Left lung (tissue), 14 donors: ENCODE measurements at places on chromosomes 13 and 19.

DNA sequence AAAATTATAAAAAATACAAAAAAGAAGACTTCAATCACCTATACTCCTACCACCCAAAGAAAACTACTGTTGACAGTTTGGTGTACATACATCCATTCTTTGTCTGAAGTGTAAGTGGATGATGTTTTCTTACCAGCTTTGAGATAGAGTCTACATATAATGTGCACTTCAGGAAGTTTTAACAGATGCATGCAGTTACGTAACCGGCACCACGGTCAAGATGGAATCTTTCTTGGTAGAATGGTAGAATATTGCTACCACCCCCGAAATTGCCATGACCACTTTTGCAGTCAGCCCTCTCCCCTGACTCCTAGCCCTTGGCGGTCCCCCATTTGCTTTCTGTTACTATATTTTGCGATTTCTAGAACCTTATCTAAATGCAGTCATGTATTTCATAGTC lies 1.4 kb downstream of the CUL4A start:
- peaks cover 18% of the 10 kb centered on the region for H3K4me1 ChIP-seq
- no peak overlapping the region for H3K27ac ChIP-seq
- H3K27me3 ChIP-seq = no peaks in the 10 kb centered on the region
- no peaks in the 10 kb centered on the region for H3K36me3 ChIP-seq
- no peak overlapping the region for H3K4me3 ChIP-seq

- DNase-seq = no peak
- H3K27me3 ChIP-seq = no peaks in the 10 kb centered on the region
- H3K36me3 ChIP-seq = no peaks in the 10 kb centered on the region
- no peak overlapping the region for H3K27ac ChIP-seq
These were observed 181.4 kb upstream of the TUBA3C start for GRCh38 chr13:19362946-19363510.

- H3K4me3 ChIP-seq = peak overlapping the region; percentile 12
- H3K27ac ChIP-seq = peak overlapping the region; percentile 88
- no peaks in the 10 kb centered on the region for H3K36me3 ChIP-seq
- H3K4me1 ChIP-seq = peaks cover 11% of the 10 kb centered on the region
These were observed 128.3 kb downstream of the LMO7 start for GRCh38 chr13:75764251-75764925.

- H3K27ac ChIP-seq = no peak overlapping the region
- no peaks in the 10 kb centered on the region for H3K36me3 ChIP-seq
- H3K4me3 ChIP-seq = no peak overlapping the region
- no peaks in the 10 kb centered on the region for H3K4me1 ChIP-seq
- peaks cover 32% of the 10 kb centered on the region for H3K27me3 ChIP-seq
These were observed 164.7 kb downstream of the MTUS2 start for GRCh38 chr13:28984825-28985224.

DNA sequence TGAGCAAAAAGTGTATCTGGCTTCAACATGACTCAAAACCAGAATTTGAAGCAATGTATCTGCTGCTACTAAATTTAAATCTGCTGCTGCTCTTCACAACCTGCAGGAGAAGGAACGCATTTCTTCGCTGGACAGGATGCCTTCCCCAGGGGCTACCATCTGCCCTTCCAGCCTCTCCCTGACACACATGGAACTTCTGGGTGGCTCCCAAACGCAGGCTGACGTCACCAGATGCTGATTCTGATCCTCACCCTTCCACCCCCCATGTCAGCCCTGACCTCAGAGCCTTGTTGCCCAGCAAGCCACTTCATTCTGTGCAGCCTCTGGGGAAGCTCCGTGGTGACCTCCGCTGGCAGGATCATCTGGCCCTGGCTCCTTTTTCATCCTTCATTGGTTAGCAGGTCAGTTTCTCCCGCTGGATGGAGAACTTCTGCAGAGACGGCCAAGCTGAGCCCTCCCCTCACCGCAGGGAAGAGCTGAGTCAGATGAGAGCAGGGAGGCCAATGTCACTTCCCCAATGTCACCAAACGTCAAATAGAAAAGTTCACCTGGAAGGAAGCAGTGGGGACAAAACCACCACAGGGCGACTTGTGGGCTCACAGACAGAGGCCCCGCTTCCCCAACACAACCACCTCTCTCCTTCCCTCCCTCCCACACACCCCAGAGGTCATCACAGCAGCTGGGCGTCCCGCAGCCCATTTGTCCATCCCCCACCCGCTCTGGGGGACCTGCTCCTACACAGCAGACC lies 14.0 kb upstream of the RAB20 start:
- no peaks in the 10 kb centered on the region for H3K36me3 ChIP-seq
- H3K27me3 ChIP-seq = peaks cover 50% of the 10 kb centered on the region
- DNase-seq = peak; percentile 55
- H3K4me3 ChIP-seq = no peak overlapping the region
- H3K27ac ChIP-seq = no peak overlapping the region

GRCh38 chr19:3547301-3547731 lies 8.3 kb downstream of the TEKTIP1 start:
- H3K27ac ChIP-seq = no peak overlapping the region
- peaks cover 69% of the 10 kb centered on the region for H3K36me3 ChIP-seq
- H3K4me1 ChIP-seq = peaks cover 24% of the 10 kb centered on the region
- DNase-seq = no peak
- H3K27me3 ChIP-seq = no peaks in the 10 kb centered on the region

DNA sequence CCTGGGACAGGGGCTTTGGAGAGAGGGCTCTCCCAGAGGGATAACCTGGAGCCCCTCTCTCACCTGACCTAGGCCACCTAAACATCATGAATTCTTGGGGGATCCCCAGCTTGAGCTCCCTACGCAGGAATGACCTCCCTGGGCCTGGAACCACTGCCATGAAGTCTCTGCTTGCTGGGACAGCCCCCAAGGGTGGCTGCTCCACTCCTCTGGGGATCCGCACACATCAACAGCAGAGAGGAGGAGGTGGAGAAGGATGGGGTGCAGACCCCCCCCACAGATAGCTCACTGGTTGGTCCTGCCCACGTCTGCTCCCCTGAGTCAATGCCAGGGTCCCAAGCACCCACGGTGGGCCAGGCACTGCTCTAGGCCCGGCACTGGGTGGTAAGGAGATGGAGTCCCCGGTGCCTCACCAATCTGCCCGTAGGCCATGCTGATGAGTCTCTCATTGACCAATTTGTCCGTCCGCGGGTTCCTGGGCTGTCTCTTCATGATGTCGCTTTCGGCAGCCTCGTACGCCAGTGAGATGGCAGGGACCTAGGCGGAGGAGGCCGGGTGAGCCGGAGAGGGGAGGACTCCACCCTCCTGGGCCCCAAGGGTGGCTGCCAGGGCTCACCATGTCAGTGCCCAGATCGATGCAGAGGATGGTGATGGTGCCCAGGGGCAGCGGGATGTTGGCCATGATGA lies 10.8 kb upstream of the RABAC1 start:
- no peaks in the 10 kb centered on the region for H3K4me1 ChIP-seq
- no peak overlapping the region for H3K4me3 ChIP-seq
- H3K27me3 ChIP-seq = peaks cover 39% of the 10 kb centered on the region

DNA sequence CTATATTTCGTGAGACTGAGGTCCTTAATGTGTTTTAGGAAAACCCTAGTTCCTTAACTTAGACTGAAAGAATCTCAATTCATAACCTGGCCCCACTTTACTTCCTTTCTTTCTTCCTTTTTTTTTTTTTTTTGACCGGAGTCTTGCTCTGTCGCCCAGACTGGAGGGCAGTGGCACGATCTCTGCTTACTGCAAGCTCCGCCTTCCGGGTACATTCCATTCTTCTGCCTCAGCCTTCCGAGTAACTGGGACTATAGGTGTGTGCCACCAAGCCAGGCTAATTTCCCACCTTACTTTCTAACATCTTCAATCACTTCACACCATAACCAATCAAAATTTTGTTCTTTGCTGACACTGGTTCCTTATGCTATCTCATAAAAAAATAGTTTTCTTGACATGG lies 2097.0 kb downstream of the PCDH9 start:
- H3K36me3 ChIP-seq = no peaks in the 10 kb centered on the region
- no peaks in the 10 kb centered on the region for H3K4me1 ChIP-seq
- H3K4me3 ChIP-seq = no peak overlapping the region
- H3K27me3 ChIP-seq = no peaks in the 10 kb centered on the region

GRCh38 chr13:46551410-46552302 lies 1.3 kb upstream of the LRCH1 start:
- H3K36me3 ChIP-seq = no peaks in the 10 kb centered on the region
- H3K4me1 ChIP-seq = peaks cover 35% of the 10 kb centered on the region
- peak overlapping the region; percentile 96 for H3K4me3 ChIP-seq
- no peak overlapping the region for H3K27ac ChIP-seq
- H3K27me3 ChIP-seq = no peaks in the 10 kb centered on the region

DNA sequence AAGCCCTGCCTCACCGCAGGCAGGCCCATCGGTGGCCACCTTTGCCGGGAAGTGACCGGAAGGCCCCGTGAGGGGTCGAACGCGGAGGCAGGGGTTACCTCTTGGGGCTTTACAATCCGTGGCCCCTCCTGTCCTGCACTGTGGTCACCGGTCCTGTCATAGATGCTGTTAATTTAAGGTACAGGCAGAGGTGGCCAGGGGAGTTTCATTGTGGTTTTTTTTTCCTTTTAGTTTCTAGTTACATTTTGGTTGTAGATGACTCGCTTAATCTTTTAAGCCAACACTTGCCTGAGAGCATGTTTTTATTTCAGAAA lies 13.1 kb downstream of the COMP start:
- H3K27me3 ChIP-seq = peaks cover 39% of the 10 kb centered on the region
- no peaks in the 10 kb centered on the region for H3K4me1 ChIP-seq
- no peak for DNase-seq
- no peak overlapping the region for H3K4me3 ChIP-seq
- no peak overlapping the region for H3K27ac ChIP-seq
- no peaks in the 10 kb centered on the region for H3K36me3 ChIP-seq

DNA sequence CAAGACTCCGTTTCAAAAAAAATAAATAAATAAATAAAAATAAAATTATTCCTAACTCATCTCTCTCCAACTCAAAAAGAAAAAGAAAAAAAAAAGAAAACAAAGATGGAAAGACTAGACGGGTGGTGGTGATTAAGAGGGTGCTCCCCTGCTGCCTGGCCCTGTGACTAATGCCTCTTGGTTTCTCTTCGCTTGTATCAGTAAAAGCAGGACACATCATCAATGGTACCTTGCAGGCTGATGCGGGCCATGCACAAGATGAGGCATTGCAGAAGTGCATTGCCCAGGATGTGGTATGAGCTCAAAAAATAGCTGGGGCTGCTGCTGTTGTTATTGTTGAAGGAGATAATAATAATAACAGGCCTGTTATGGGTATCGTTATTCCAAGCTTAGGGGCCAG lies 14.6 kb downstream of the ACER1 start:
- no peak for DNase-seq
- no peak overlapping the region for H3K27ac ChIP-seq
- no peak overlapping the region for H3K4me3 ChIP-seq
- H3K27me3 ChIP-seq = peaks cover 30% of the 10 kb centered on the region
- H3K36me3 ChIP-seq = no peaks in the 10 kb centered on the region

DNA sequence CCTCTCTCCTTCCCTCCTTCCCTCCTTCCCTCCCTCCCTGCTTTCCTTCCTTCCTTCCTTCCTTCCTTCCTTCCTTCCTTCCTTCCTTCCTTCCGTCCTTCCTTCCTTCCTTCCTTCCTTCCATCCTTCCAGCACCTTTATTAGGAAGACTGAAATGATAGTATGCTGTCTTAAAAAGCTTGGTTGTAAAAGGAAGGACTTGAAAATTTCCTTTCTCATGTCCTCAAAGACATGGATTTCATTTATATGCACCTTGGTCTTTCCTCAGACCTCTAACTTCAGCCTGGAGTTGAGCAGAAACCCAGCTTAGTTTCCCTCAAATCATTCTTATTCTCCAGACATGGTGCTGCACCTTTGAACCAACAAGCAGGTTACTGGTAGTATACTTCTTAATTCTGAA lies 141.7 kb downstream of the GPC6 start:
- no peaks in the 10 kb centered on the region for H3K27me3 ChIP-seq
- H3K36me3 ChIP-seq = no peaks in the 10 kb centered on the region
- H3K27ac ChIP-seq = no peak overlapping the region
- H3K4me1 ChIP-seq = no peaks in the 10 kb centered on the region

DNA sequence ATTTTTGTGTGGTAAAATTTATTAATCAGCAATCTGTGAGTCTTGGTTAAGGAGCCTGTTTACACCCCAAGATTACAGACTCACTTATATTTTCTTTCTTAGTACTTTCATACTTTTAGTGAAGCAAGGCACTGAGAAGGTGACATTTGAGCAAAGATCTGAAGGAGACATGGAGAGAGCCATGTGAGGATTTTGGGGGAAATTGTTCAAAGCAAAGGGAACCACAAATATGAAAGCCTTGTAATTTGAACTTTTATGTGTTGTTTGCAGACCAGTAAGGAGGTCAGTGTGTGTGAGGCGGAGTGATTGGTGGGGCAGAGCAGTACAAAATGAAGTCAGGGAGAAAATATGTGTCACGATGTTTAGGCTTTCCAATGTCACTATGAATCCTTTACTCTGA lies 140.7 kb upstream of the KLF12 start:
- no peaks in the 10 kb centered on the region for H3K27me3 ChIP-seq
- no peak overlapping the region for H3K27ac ChIP-seq
- H3K4me3 ChIP-seq = no peak overlapping the region
- H3K4me1 ChIP-seq = no peaks in the 10 kb centered on the region

- H3K27ac ChIP-seq = no peak overlapping the region
- no peaks in the 10 kb centered on the region for H3K27me3 ChIP-seq
- DNase-seq = peak; percentile 62
These were observed 270.4 kb downstream of the ENOX1 start for GRCh38 chr13:43516401-43516833.

DNA sequence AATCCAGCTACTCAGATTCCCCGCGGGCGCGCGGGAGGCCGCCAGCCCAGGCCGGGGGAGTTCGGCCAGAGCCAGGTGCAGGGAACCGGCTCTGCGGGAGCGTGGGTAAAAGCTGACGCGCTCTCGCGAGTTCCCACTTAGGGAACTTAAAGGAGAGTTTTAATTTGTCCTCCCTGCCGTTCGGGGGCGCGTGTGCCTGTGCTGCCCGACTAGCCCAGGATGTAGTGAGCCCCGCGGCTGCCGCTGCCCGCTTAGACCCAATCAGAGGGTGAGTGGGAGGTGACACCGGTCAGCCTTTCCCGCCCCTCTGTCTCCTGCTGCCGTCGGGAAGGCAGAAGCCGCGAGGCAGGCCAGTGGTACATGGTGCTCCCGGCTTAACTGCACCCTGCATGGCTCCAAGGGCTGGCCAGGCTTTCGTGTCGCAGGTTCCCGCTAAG lies 36.0 kb upstream of the NEK3 start:
- no peaks in the 10 kb centered on the region for H3K27me3 ChIP-seq
- peak; percentile 82 for DNase-seq
- no peak overlapping the region for H3K27ac ChIP-seq

DNA sequence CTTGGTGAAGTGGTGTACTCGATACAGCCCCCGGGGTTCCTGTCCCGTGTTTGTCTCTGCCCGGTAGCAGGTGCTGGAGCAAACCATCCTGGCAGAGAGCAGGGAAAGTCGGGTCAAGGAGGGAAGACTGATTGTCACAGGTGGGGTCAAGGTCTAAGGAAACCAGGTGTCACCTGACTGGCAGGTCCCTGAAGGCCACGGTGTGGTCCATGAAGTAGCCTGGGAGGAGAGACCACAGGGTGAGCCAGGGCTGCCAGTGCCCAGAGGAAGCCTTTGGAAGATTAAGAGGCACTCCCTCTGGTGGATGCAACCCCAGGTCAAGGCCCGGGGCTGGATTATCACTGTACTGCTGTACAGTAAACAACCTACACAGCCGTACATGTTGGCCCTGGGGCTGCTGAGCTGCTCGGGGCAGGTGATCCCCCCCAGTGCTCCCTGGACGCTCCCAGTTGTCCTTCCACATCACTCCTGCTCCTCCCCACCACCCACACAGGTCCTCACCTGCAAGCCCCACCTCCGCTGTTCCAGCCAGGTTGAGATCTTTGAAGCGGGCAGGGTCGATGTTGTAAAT lies 6.0 kb upstream of the CCER2 start:
- no peak overlapping the region for H3K27ac ChIP-seq
- no peaks in the 10 kb centered on the region for H3K27me3 ChIP-seq
- no peak for DNase-seq
- H3K36me3 ChIP-seq = no peaks in the 10 kb centered on the region
- no peak overlapping the region for H3K4me3 ChIP-seq

- no peak overlapping the region for H3K4me3 ChIP-seq
- no peak for DNase-seq
- H3K27me3 ChIP-seq = no peaks in the 10 kb centered on the region
- no peak overlapping the region for H3K27ac ChIP-seq
- no peaks in the 10 kb centered on the region for H3K36me3 ChIP-seq
These were observed 1.2 kb upstream of the CEACAM4 start for GRCh38 chr19:41627966-41628675.
